ENCODE measurements at places on chromosomes 5 and 9.

- DNase-seq = no peak
Measured at GRCh38 chr9:15163931-15164330, 143.1 kb downstream of the TTC39B start.

- no peak for DNase-seq
Measured at GRCh38 chr5:112127861-112128260, 291.2 kb downstream of the EPB41L4A start.

GRCh38 chr9:7320139-7320538, 479.4 kb downstream of the DMAC1 start:
- DNase-seq = peak; percentile 79

- no peak for DNase-seq
Measured at GRCh38 chr9:20043035-20043434, 254.2 kb upstream of the SLC24A2 start.

DNA sequence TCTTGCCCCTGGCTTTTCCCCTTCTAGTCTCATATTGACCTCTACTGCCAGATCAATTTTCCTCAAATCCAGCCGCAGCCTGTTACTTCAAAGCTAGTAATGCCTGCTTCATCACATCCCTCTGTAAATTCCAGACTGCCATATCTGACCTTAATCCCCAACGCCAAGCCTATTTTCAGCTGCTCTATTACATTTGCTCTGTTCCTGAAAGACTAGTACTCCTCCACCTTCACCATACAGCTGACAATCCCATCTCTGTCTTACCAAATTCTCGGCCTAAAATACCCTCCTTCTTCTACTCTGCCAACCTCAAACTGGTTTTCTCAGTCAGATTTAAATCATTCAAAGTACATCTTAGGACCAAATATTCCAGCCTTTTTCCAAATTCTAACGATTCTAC, 420.2 kb downstream of the RAB3C start:
- DNase-seq = no peak

DNA sequence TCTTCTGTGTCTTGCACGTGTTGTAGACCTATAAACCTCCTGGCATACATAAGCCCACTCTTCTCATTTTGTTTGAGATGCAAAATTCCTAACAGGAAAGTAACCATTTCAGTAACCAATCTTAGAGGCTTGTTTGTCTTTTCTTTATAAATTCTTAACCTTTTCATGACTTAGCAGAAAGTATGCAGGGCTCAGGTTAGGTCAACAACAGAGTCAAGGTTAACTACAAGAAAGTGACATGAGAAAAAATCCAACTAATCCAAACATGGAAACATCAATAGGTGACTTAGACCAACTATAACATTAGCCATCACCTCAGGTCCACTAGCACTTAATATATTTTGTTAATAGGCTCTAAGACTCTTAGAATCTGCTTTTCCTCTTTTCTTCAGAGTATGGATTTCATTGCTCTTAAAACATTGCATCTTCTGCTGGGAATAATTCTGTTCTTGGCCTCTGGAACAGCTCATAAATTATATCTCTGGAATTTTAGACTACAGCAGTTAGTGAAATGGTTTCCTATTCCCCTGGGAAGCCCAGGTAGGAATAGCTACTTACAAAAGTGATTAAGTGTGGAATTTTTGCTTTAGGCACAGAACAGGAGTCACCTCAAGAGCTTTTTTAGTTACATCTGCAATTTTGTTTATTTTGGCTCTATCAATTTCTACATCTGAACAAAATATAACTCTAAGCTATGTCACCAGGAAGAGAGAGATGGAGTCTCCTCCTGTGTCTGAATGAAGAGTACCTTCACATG, 155.3 kb upstream of the ANKRD55 start:
- no peak for DNase-seq

DNA sequence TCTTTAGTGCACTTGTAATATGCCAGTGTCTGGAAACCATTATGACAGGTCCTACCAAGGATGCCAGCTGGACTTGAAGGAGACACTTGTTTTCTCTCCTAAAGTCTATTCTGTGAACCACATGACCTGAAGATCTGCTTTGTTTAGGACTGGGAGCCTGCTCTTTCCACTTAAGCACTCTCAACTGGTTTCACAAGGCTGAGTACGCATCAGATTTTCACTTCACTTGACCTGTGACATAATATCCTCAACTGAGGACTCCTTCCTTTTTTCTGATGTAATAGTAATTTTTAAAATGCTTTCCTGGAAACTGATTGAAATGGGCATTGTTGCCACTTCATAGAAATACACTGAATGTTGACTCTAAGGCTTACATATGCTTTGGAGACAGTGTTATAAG, 52.2 kb downstream of the PDE8B start:
- DNase-seq = no peak

GRCh38 chr5:73783828-73784227, 157.8 kb downstream of the ARHGEF28 start:
- DNase-seq = peak; percentile 41

GRCh38 chr9:37033682-37034304, at the start of gene PAX5:
PAX5 (minus strand) TSS chr9:37034268; CDS start chr9:37034031, 237 bp downstream.
- DNase-seq = no peak

DNA sequence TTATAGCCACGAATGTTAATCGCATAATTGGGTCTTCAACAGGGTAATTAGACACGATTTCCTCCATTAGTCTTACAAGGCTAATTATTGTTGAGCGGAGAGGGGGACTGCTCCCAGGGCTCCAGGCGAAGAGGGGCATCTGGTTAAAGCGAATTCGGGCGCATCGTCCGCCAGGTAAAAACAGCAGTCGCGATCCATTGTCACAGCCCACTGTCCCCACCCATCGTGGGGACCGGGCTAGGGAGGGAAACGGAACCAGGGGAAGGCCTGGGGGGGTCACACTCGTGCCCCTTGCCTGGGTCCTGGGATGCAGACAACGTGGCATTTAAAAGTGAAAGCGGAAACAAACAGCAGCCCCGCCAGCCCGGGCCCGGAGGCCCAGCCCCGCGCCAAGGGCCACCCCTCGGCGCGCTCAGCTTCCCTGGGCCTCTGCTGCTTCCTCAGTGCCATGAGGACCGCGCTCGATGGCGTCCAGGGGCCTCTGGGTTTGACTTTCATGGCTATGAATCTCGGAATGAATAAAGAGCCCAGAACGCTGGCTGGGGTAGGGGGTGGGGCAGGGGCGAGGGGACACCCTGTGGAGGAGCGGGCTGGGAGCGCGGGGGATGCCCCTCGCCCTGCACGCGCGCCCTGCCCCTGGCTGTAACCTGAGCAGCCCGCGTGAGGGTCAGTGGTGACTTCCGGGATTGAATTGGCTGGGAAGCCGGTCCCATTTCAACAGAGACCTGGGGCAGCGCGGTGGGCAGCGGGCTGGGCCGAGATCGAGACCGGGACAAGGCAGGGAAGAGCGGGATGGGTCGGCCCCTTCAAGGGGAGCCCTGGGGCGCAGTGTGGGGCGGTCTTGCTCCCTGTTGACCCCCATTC, 99.9 kb downstream of the GTF3C4 start:
- DNase-seq = peak; percentile 76

- no peak for DNase-seq
Measured at GRCh38 chr5:79263-79662, 12.7 kb upstream of the PLEKHG4B start.

DNA sequence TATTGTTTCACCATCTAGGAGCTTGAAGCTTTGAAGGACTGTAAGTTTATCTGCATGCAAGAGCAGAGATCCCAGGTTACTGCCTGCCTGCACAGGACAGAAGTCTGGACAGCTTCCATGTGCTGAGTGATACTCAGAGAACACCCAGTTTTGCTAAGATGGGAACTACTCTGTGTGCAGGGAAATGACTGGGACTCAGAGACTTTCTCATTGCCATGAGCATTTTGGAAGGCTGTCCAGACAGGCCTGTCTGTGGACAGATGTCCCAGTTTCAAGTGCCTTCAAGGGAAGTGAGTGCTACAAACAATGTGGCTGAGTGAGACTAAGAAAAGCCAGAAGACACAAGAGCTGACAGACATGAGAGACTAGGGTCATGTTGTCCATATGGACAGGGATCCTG, 19.2 kb upstream of the ZNF131 start:
- DNase-seq = no peak

- DNase-seq = no peak
Measured at GRCh38 chr5:91434348-91434747, 51.2 kb upstream of the ARRDC3 start.

All from fibroblast of skin of scalp (primary cell).